ENCODE measurements at places on chromosomes 4 and X. TPM values are rescaled to one million over a fixed set of nuclear protein-coding genes. Genes with fewer than 3 reads are reported as not detected.

GRCh38 chrX:27890611-27891010 lies 82.8 kb downstream of the MAGEB10 start:
- no peak for DNase-seq

GRCh38 chr4:9979101-9979701 lies 42.1 kb downstream of the SLC2A9 start:
- DNase-seq = no peak

GRCh38 chrX:125287282-125287681 lies 32.4 kb upstream of the TEX13C start:
- no peak for DNase-seq

DNA sequence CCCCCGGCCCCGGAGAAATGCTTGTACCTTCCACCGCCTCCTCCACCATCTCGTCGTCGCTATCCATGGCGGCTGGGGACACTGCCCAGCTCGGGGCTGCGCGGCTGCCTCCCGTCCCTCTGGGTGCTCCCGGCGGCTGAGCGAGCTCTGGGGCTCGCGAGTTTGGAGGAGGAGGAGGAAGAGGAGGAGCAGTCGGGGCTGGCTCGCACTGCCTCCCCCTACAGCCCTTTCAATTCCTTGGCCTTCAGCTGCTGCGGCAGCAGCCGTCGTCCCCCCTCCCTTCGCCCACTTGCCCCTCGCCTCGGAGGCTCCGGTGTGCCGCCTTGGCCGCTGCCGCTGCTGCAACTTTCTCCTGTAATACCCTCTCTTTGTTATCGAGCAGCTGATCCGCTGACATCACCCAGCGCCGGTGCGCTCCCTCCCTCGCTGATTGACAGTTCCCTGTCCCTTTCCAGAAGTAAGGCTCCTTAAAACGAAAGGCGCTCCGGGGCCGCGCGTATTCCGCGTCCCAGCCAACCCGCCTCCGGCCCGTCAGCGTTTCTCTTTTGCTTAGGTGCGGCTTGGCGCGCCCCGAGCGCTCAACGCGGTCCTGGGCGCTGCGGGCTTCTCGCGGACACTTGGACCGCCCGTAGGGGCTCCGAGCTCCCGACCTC lies at the start of gene SETD7:
TSS of gene SETD7 (minus strand) at position 149 of the 653 bp plus-strand sequence. CDS start at position 67, 82 bp downstream.
- peak; percentile 69 for DNase-seq

DNA sequence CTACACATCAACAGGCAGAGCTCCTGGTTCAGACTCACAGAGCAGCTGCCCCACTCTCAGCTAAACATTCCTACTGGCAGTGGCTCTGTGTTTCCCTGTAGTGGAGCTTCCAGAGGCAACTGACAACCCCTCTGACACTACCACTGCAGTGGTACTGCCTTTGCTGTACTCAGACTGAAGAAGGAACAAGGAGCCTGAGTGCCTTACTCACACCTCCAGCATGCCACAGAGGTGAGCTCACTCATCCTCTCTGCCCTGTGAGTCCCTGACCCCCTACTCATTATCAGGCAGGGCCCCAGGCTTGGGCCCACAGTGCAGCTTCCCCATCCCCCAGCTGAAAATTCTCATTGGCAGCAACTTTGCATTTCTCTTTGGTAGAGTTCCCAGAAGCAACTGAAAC lies 240.5 kb upstream of the POF1B start:
- DNase-seq = no peak

HSFX2 gene
- not detected for polyA plus RNA-seq

Data from CD4-positive, alpha-beta memory T cell (primary cell).